ENCODE measurements at places on chromosomes 2 and 18.

DNA sequence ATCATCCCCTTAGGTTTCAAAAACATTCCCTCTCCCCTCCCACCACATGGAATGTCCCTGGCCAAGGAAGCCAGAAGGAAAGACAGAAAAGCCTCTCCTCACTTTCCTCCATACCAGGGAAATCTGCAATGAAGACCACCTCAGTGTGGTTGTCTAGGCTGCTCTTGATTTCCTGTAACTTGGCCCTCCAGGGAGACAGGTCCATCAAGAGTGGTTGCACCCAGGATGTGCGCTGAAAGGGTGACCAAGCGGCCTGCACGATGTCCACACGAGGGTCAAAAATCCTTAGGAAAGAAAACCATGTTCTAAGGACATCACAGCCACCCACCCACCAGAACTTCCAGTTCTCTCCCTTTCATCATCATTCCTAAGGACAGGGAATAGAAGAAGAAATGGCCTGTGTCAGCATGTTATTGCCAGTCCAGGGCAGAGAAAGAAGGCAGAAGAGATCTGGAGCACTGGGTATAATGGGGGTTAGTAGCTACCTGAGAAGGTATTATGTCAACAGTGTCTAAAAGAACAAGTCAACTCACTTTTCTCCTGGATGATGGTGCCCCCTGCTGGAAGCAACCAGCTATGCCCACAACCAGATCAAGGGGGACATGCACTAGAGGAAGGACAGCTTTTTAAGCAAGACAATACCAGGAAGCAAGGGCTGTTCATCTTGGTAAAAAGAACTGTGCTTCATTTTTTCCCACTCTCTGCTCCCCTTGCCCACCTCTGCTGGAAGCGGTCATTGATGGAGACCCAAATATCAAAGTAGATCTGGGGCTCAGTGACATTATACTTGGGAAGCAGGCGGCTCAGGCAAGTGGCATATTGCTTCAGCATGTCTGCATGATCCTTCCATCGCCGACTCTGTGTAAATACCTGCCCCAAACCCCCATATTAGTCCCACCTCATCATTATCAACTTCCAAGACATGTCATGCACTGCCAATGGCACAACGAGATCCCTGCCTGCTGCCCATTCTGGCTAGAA lies 9.3 kb downstream of the GGCX start:
- H3K4me3 ChIP-seq, result no peak overlapping the region
- no peak overlapping the region for H3K27ac ChIP-seq
- DNase-seq, result peak; percentile 92
- no peaks in the 10 kb centered on the region for H3K4me1 ChIP-seq
- H3K27me3 ChIP-seq, result no peaks in the 10 kb centered on the region

GRCh38 chr18:59096098-59096789 lies 43.4 kb upstream of the SEC11C start:
- no peaks in the 10 kb centered on the region for H3K4me1 ChIP-seq
- no peaks in the 10 kb centered on the region for H3K36me3 ChIP-seq
- DNase-seq, result no peak

- H3K4me3 ChIP-seq, result no peak overlapping the region
- DNase-seq, result no peak
- H3K27me3 ChIP-seq, result no peaks in the 10 kb centered on the region
- H3K4me1 ChIP-seq, result no peaks in the 10 kb centered on the region
- no peaks in the 10 kb centered on the region for H3K36me3 ChIP-seq
Observed at GRCh38 chr2:179141206-179141605, 91.3 kb upstream of the CCDC141 start.

DNA sequence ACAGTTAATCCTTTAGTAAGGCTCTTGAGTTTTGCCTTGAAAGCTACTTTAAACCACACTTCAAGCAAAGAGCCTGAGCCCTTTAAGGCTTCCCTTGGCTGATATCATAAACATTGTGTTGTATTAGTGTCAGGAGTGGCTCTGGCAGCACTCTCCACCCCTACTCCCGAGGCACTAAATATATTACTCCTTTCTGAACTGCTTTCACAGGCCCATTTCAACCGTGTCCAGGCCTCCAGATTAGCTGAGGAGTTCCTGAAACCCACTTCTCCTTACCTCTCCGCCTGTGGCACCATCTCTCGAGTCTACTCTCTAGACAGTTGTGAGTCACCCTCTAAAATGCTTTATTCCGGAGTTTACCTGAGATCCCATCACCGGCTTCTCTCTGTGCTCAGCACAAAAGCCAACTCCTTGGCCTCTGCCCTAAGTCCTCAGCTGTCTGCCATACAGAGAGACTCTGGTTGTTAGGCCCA lies 14.4 kb upstream of the STON1 start:
- no peak overlapping the region for H3K27ac ChIP-seq
- peaks cover 46% of the 10 kb centered on the region for H3K36me3 ChIP-seq
- no peak overlapping the region for H3K4me3 ChIP-seq
- no peaks in the 10 kb centered on the region for H3K27me3 ChIP-seq

- H3K4me1 ChIP-seq, result peaks cover 25% of the 10 kb centered on the region
- no peak overlapping the region for H3K4me3 ChIP-seq
- peaks cover 9% of the 10 kb centered on the region for H3K36me3 ChIP-seq
- DNase-seq, result no peak
Observed at GRCh38 chr2:7665880-7666279, 748.7 kb downstream of the RNF144A start.

GRCh38 chr2:27747827-27748352 lies 23.6 kb upstream of the MRPL33 start:
- H3K4me3 ChIP-seq, result no peak overlapping the region
- H3K27ac ChIP-seq, result no peak overlapping the region
- no peak for DNase-seq
- no peaks in the 10 kb centered on the region for H3K36me3 ChIP-seq

DNA sequence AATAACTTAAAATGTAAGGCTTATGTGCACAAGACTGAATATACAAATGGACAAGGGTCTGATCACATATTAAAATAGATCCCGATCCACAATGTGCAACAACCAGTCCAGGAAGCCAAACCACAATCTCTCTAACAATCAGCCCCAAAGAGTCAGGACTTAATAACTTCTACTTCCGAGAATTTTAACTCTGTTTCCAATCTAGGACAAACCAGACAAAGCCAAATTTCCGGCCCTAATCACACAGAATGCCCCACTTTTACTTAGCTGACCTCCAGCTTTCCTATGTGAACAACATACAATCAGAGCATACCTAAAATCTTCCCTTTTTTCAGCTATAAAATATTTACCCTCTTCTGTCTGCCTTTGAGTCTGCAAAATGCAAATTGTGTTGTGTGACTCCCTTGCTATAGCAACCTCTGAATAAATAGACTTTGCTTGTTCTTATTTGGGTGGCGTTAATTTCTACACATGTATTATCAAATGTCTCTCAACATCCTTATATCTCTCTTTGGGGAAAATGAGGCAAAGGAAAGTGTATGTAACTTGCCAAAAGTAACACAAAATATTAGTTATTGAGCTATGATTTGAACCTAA lies 381.9 kb upstream of the MC4R start:
- H3K27ac ChIP-seq, result no peak overlapping the region
- no peaks in the 10 kb centered on the region for H3K36me3 ChIP-seq
- no peak overlapping the region for H3K4me3 ChIP-seq
- no peaks in the 10 kb centered on the region for H3K27me3 ChIP-seq
- no peak for DNase-seq

DNA sequence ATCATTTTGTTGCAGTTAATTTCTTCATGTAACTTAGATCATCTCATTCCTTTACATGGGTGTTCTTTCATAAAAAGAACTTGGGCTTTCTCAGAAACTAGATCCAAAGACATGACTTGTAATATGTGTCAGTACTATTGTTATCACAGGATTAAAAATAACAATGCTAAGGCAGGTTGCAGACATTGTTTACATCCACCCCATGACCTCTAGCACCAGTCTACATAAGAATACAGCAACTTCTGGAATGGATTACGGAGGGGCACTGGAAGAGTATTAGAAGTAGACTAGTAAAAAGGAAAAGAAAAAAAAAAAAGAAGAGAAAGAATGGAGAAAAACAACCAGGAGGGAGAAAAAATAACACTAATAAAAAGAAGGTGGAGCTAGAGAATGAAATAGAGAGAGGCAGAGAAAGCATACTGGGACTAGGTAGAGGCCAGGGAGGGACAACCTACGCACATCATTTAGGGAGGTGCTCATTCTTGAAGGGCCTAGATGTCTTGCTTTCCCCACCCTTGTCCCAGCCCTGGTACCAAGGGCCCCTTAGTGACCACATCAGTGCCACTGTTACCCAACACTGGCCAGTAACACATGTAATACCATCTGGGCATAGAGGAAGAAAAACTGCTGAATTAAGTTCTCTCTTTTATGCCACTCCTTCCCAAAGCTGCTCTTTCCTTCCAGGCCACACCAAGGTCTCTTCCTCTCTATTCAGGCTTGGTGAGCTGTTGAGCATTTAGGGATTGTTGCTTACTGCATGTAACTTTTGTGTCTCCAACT lies 70.6 kb upstream of the KLF7 start:
- peaks cover 19% of the 10 kb centered on the region for H3K4me1 ChIP-seq
- no peak overlapping the region for H3K27ac ChIP-seq
- H3K4me3 ChIP-seq, result no peak overlapping the region

Data from activated CD8-positive, alpha-beta T cell treated with anti-CD3 and anti-CD28 coated beads for 36 hours (primary cell).